ENCODE measurements at places on chromosomes 13 and 19.

DNA sequence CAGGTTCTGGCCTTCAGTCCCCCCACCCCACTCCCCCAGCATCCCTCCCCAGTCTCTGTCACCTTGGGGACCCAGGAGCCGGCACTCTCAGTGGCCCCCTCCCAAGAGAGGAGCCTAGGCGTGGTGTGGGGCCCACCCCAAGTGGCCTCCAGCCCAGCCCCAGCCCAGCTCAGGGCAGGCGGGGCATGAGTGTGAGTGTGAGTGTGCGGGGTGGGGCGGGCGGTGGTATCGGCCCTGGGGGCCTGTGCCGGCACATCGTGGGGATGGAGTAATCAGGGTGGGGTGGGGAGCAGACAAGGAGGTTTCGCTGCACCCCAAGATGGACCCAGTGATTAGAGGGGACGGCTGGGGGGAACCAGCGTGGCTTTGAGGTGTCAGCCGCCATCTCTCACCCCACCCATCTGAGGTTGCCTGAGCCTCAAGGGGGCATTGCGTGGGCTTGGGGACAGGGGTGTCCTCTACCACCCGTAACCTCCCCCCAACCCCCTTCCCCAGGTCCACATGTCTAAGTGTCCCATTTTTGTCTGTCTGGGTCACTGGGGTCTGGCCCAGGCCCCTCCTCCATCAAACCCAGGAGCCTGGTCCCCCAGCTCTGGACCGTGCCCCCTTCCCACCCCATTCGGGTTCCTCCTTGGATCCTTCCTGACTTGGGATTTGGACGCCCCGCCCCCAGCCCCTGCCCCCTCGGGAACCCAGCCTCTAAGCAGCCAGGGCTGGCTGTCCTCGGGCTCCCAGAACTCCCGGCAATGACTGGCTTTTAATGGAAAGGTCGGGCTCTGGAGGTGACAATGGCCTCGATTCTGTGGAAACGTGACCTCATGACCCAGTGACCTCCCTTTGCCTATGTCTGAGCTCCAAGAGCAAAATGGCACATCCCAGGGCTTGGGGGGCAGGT is 6.9 kb upstream of the SULT2B1 start:
- DNase-seq: no peak

DNA sequence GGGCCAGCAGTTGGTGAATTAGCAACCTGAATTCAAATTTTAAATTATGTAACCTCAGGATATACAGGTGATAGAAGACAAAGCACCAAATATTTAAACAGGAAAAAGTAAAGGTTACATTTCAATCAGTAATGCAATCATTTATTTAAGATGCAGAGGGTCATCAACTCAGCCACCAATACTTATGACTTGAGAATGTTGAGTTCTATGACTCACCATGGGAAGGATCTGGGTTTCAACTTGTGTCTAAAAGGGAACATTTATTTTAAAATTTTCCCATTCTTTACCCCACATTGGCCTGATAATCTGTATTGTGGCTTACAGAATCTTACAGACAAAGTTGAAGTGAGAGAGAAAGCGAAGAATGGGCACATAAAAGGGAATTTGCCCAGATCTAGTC is 418.0 kb downstream of the NDFIP2 start:
- DNase-seq: no peak

DNA sequence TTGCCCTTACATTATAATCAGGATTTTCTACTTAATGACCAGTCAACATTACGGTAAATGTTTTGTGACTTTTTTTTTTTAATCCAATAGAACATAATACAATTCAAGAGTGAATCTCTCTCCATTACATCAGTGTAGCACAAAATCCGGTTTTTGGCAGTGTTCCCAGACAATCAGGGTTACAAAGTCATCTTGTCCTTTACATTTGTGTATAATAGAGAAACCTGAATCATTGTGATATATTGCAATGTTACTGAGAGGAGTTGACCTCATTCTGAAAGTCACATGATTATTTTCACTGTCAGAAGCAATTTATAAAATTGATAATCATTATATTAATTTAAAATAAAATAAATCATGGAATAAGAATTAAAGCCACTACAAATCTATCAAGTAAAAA is 1346.0 kb upstream of the SPRY2 start:
- no peak for DNase-seq

DNA sequence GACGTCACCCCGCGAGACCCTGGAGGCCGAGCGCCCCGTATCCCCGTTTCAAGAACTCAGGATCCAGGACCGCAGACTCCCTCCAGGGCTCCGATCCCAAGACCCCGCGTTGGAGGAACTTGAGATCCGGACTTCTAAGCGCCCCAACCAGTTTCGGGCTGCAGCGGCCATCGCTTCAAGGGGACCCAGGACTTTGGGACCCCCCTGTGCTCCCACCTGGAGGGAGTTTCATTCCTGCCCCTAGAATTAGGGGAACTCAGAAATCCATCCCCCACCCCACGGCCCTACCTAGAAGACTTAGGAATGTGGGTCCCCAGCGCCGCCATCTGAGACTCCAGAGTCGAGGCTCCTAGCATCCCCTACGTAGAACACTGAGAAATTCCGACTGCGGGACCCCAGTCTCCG is 400 bp downstream of the PLEKHG2 start:
- no peak for DNase-seq

DNA sequence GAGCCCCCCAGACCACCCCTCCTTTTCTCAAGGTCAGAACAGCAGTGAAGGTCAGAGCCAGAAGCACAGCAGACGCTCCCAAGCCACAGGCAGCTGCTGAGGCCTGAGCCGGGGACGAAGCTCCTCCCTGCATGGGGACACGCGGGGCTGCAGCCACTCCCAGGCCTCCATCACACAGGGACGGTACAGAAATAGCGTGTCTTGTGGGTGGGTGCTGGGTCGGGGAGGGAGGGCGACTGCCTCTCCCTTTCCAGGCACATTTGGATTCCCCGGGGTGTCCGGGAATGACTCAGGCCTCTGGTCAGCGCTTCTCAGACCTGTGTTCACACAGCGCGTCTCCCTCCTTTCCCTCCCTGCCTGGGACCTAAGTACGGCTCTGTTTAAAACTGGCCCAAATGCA is 33.2 kb downstream of the RASA3 start:
- DNase-seq: no peak

DNA sequence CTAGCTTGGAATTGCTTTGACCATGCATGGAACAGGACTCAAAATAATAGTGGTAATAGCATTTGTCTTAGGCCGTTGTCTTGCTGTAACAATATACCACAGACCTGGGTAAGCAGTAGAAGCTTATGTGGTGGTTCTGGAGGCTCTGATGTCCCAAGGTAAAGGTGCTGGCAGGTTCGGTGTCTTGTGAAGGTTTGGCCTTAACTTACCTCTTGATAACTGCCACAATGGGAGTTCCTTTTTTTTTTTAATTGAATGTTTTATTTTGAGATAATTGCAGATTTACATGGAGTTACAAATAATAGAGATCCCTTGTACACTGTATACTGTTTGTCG is 5.8 kb downstream of the RPL21 start:
- DNase-seq: no peak

DNA sequence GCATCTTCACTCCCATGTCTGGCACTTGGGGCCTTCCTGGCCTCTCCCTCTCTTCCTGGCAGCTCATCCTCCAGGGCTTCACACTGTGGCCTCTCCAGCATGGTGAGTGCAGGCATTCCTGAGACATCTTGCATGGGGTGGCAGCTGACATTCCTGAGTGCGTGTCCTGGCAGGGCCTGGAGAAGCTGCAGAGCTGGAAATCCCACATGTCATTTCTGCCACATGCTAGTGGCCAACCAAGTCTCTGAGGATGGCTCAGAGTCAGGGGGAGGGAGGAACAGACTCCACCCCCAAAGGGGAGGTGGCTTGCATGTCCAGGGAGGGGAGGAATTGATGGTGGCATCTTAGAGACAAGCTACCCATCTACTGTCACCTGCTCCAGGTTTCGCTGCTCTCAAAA is 41.6 kb upstream of the AMER2 start:
- no peak for DNase-seq

- no peak for DNase-seq
Measured at GRCh38 chr19:941292-942132, 15.7 kb downstream of the ARID3A start.

GRCh38 chr13:50055454-50055853 is 40.2 kb downstream of the KCNRG start:
- no peak for DNase-seq

GRCh38 chr19:3839941-3840340 is 28.9 kb downstream of the ZFR2 start:
- DNase-seq: no peak

- no peak for DNase-seq
Measured at GRCh38 chr13:108760541-108760940, 131.1 kb downstream of the MYO16 start.

DNA sequence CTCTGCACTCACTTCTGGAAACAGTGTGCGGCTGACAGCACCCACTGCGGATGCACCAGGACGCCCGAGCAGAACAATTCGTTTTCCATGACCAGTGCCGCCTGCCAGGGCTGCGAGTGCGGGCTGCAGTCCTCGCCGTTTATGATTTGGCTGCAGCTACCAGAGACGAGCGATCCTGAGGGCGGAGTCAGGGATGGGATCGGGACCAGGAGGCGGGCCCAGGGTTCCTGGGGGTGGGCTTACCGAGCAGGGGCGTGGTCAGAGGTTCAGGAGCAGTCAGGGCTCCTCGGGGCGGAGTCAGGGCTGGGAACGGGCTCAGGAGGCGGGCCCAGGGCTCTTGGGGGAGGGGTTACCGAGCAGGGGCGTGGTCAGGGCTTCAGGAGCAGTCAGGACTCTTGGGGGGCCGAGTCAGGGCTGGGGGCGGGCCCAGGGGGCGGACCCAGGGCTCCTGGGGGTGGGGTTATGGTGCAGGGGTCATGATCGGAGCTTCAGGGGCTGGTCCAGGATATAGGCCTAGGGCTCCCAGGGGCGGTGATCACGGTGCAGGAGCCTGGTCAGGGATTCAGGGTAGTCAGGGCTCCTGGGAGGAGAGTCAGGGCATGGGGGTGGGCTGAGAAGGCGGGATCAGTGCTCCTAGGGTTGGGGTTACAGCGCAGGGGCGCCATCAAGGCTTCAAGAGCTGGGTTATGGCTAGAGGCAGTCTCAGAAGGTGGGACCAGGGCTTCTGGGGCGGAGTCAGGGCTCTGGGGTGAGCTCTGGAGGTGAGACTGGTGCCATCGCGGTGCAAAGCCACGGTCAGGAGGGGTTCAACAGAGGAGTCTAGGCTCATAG is 1.7 kb downstream of the KLK4 start:
- no peak for DNase-seq

DNA sequence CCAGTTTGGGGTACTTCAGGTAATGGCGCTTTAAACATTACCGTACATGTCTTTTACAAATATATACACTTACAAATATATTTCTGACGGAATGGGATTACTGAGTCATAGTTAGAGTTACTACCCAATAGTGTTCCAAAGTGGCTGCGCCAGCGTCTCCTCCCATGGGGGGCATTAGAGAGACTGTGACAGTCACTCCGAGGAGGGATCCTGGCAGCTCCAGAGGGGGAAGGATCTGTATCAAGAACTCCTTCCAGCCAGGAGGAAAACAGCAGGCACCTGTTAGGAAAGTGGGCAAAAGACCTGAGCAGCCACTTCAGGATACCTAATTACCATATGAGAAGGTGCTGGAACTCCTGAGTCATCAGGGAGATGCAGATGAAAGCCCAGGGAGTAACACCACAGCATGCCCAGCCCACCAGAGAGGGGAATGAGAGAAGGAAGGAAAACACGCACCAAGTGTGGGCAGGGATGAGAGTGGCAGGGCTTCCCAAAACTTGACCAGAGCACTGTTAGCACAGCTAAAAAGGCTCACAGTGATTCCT is 52.9 kb downstream of the SLC7A9 start:
- no peak for DNase-seq

- DNase-seq: no peak
Measured at GRCh38 chr19:12840091-12841079, 2.1 kb downstream of the MAST1 start.

GRCh38 chr13:38819053-38819452 is 132.2 kb downstream of the FREM2 start:
- no peak for DNase-seq

GRCh38 chr19:38409631-38410133 is 6.8 kb downstream of the FAM98C start:
- DNase-seq: no peak

DNA sequence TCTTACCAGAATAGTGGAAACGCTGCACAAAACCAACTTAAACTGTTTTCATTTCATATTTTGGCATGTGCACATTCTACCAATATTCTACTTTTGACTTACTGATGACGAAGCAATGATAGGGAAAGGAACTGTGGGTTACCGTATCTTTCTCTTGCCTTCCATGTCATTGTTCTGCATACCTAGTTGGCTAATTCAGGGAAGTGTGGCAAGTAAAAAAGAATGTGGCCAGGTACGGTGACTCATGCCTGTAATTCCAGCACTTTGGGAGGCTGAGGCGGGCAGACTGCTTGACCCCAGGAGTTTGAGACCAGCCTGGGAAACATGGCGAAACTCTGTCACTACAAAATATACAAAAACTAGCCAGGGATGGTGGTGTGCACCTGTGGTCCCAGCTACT is 108.2 kb downstream of the SIPA1L3 start:
- no peak for DNase-seq

GRCh38 chr19:51094696-51095279 is 12.1 kb upstream of the KLK14 start:
- DNase-seq: no peak

GRCh38 chr13:25478186-25478585 is 106.4 kb downstream of the ATP8A2 start:
- DNase-seq: no peak

DNA sequence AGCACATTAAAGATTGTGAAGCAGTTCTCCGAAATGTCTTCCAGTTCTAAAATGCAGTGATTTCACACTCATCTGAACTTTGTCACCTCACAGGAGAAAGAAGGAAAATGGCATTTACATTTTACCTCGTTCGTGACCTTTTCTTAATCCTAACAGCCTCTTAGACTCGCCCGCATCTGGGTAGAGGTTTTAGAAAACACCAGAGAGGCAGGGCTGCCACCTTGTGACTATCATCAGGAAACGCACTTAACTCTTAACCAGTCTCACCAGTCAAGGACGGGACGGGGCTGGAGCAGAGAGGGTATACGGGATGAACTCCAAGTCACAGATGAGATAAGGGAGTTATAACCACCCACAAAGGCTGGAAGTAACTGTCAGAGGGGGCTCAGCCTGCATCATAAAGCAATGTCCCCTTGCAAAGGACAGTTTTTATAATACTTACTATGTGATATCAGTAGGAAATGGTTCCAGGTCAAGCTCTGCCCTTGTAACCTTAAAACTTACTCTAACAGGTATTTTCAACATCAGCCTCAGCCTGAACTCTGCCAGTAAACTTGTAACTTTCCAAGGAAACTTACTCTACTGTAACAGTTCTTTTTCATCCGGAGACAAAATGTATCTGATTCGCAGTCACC is 8.6 kb upstream of the CEACAM6 start:
- DNase-seq: peak; percentile 4

- no peak for DNase-seq
Measured at GRCh38 chr19:34539396-34539795, 57.8 kb downstream of the WTIP start.

GRCh38 chr13:59665184-59665583 is 498.5 kb downstream of the DIAPH3 start:
- no peak for DNase-seq

GRCh38 chr19:55259540-55260210 is 858 bp upstream of the PPP6R1 start:
- DNase-seq: no peak
